Sigmoid colon (tissue), 7 donors: ENCODE measurements at places on chromosomes 11 and 22. TPM values are rescaled to one million over a fixed set of nuclear protein-coding genes. Genes with fewer than 3 reads are reported as not detected.

Gene CDC42EP2
- polyA plus RNA-seq: 8.8 TPM

DNA sequence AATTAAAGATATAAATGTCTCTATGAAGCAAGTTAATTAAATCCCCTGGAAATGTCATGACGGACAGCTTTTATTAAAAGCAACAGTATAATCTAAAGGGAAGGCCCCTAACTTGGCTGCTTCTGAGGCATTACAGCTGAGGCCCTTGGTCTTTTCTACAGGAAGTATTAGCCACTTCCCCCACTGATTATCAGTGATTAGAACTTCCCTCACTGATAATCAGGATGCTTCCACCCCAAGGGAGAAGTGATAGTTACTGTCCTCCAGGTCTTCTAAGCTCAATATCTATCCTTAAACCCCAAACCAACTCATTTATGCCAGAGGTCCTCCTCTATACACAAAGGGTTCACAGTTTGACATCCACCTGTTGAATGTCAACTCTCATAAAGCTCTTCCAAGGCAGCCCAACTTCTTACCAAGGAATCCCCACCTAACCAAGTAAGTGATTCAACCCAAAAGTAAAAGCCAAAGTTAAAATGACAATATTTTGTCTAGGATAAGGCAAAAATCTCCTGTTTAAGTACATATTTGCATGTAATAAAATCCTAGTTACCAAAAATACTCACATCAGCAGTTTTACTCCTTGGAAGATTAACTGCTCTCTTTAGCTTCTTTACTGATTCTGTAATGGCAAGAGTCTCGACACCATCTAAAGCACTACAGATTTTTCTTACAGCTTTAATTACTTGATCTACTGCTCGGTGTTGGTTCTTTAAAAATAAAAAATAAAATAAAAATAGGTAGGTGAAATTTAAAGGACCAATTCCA is 58.6 kb upstream of the RPS13 start:
- no peak overlapping the region for H3K4me3 ChIP-seq
- no peak for DNase-seq
- peaks cover 8% of the 10 kb centered on the region for H3K36me3 ChIP-seq
- no peaks in the 10 kb centered on the region for H3K4me1 ChIP-seq
- no peaks in the 10 kb centered on the region for H3K27me3 ChIP-seq

DNA sequence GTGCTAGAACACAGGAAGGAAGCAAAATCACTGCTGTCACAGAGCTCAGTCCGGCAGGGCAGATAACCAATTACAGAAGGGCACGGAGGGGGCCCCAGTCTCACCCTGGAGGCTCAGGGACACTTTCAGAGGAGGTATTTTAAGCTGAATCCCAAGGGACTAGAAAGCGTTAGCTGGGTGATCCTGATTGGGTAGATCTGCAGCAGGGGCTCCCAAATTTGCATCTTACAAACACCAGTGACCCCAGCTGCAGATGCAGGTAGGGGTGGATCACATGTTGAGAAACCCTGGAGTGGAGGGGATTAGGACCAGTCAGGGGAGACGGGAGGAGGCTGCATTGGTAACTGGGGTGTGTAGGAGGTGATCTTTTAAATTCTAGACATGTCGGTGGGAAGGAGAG is 91.4 kb downstream of the CSNK2A3 start:
- H3K4me1 ChIP-seq: no peaks in the 10 kb centered on the region
- no peaks in the 10 kb centered on the region for H3K36me3 ChIP-seq
- H3K4me3 ChIP-seq: no peak overlapping the region
- H3K27ac ChIP-seq: no peak overlapping the region
- no peaks in the 10 kb centered on the region for H3K27me3 ChIP-seq

Gene GRK2
- polyA plus RNA-seq: 88.3 TPM

DNA sequence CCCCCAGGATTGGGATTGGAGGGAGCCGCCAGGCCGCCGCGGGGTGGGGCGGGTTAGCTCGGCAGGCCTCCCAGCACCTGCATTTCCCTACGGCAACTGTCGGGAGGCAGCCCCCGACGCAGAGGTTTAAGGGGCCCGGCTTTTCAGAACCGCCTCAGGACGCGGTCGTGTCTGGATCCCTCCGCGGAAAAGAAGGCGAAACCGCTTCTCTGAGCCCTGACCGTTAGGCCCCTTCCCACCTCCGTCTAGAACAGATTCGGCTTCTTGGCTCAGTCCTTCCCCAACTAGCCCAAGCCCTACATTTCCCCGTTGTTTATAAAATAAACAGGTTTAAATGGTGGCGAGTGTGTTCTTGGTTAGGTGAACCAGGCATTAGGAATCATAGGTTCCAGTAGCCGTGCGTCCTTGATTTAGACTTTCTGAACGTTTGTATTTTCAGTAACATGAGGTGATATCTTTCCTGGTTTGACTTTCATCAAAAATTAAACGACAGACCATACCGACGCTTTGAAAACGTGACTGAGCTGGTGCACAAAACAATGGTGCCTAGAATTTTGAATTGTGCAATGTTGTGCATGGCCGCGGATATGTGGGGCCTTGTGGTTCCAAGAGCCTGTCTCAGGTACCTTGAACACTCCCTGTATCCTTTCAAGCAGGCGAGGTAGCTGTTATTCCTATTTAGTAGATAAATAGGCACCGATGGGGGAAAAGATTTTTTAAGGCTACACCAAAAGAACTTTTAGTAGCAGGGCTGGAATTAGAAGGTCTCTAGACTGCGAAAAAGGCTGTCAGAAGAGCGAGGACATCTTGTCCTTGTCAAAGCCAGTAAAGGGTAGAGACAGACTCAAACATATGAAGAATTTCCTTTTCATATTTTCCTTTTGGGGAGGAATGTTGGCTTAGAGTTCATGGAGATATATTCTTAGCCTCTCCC is 1.2 kb upstream of the HSPA8 start:
- H3K4me3 ChIP-seq: peak overlapping the region; percentile 84
- peak; percentile 79 for DNase-seq
- H3K36me3 ChIP-seq: peaks cover 24% of the 10 kb centered on the region
- H3K27me3 ChIP-seq: no peaks in the 10 kb centered on the region
- H3K27ac ChIP-seq: peak overlapping the region; percentile 99
- H3K4me1 ChIP-seq: peaks cover 51% of the 10 kb centered on the region

DNA sequence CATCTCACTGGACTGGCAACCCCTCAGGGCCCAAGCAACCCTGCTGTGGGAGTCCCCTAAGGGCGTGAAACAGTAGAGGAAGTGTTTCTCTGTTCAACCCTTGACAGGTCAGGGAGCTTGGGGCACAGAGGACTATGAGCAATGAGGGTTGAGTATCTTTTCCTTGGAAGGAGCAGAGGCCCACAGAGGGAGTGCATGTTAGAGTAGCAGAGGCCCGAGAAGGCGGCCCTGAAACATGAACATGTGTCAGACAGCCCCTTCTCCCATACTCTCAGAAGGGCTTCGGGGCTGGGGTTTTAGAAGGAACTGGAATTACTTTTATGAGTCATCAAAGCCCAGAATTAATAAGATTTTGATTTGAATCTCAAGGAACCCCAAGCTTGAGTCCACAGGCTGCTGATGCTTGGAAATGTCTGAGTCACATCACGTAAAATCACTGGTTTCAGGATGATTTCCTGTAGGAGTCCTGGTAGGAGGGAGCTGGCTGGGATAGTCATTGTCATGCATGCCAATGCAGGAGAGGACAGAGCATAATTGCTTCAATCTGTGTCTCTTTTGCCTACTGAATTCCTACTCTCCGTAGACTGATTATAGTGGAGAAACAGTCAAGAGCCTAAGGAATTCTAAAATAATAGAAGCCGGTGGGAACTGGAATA is 22.6 kb downstream of the C11orf71 start:
- no peak overlapping the region for H3K27ac ChIP-seq
- H3K4me1 ChIP-seq: peaks cover 6% of the 10 kb centered on the region
- no peak for DNase-seq
- H3K4me3 ChIP-seq: no peak overlapping the region
- H3K27me3 ChIP-seq: no peaks in the 10 kb centered on the region
- no peaks in the 10 kb centered on the region for H3K36me3 ChIP-seq

- no peak for DNase-seq
- H3K36me3 ChIP-seq: peaks cover 6% of the 10 kb centered on the region
- no peaks in the 10 kb centered on the region for H3K4me1 ChIP-seq
- H3K27me3 ChIP-seq: no peaks in the 10 kb centered on the region
Observed at GRCh38 chr22:37979782-37980181, 4.6 kb downstream of the SOX10 start.

- DNase-seq: peak; percentile 90
- no peaks in the 10 kb centered on the region for H3K4me1 ChIP-seq
- no peaks in the 10 kb centered on the region for H3K27me3 ChIP-seq
- H3K4me3 ChIP-seq: no peak overlapping the region
Observed at GRCh38 chr22:41217553-41218157, 12.5 kb downstream of the L3MBTL2 start.

GRCh38 chr11:81000334-81000733 is 1559.5 kb upstream of the TENM4 start:
- DNase-seq: no peak
- no peak overlapping the region for H3K27ac ChIP-seq
- H3K4me1 ChIP-seq: no peaks in the 10 kb centered on the region
- H3K36me3 ChIP-seq: no peaks in the 10 kb centered on the region
- no peaks in the 10 kb centered on the region for H3K27me3 ChIP-seq

Gene APOA5
- polyA plus RNA-seq: not detected

GRCh38 chr11:44421090-44421675 is 111.2 kb upstream of the ALX4 start:
- H3K36me3 ChIP-seq: no peaks in the 10 kb centered on the region
- no peaks in the 10 kb centered on the region for H3K27me3 ChIP-seq
- no peak overlapping the region for H3K27ac ChIP-seq
- no peaks in the 10 kb centered on the region for H3K4me1 ChIP-seq
- no peak overlapping the region for H3K4me3 ChIP-seq

- no peak overlapping the region for H3K4me3 ChIP-seq
- DNase-seq: no peak
- H3K36me3 ChIP-seq: peaks cover 68% of the 10 kb centered on the region
- no peaks in the 10 kb centered on the region for H3K27me3 ChIP-seq
- H3K4me1 ChIP-seq: no peaks in the 10 kb centered on the region
Observed at GRCh38 chr11:61370349-61371005, 8.3 kb downstream of the TMEM138 start.

Gene MRGPRF
- 18.7 TPM for polyA plus RNA-seq

DNA sequence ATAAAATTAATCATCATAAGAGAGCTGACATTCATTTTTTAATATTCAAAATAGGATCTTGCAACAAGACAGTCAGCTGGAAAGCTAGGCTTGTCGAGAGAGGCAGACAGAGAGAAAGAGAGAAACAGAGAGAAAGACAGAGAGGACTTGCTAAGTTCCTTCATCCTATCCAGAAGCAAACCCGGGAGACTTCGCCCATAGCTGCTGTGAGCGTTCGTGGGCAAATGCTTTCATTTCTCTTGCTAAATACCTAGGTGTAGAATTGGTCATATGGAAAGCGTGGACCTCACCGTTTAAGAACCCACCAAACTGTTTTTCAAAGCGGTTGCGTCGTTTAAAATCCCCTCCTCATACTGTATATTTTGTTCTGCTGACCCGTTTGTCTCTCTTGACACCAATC is 25.3 kb upstream of the KRTAP5-6 start:
- no peak overlapping the region for H3K4me3 ChIP-seq
- peak; percentile 9 for DNase-seq
- no peak overlapping the region for H3K27ac ChIP-seq
- H3K27me3 ChIP-seq: peaks cover 17% of the 10 kb centered on the region

DNA sequence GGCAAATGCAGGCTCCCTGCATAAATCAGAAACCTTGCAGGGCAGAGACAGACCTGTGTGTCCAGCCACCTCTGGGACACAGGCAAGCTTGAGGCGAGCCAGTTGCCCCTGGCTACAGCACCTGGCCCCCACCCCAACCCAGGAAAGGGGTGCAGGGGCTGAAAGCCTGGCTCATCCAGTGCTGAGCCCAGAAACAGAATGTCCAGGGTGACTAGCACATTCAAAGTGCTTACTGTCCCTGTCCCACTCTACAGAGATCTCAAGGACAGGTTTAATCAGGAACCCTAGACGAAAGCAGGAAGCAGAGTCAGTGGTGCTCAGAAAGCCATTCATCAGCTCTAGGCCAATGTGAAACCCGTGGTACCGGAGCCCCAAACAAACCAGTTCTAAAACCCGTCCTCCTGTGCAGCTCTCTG is 31.9 kb downstream of the PLEKHA7 start:
- no peaks in the 10 kb centered on the region for H3K4me1 ChIP-seq
- no peaks in the 10 kb centered on the region for H3K27me3 ChIP-seq
- no peak for DNase-seq

Gene HOATZ
- polyA plus RNA-seq: not detected

- no peaks in the 10 kb centered on the region for H3K27me3 ChIP-seq
- H3K4me1 ChIP-seq: no peaks in the 10 kb centered on the region
- no peak overlapping the region for H3K27ac ChIP-seq
- no peaks in the 10 kb centered on the region for H3K36me3 ChIP-seq
- H3K4me3 ChIP-seq: no peak overlapping the region
- no peak for DNase-seq
Observed at GRCh38 chr11:35967042-35967441, 23.2 kb downstream of the LDLRAD3 start.

- H3K27ac ChIP-seq: peak overlapping the region; percentile 96
- H3K4me3 ChIP-seq: no peak overlapping the region
- no peak for DNase-seq
Observed at GRCh38 chr11:114293201-114293711, 2.9 kb upstream of the NNMT start.

GRCh38 chr11:46238967-46239800 is 38.3 kb upstream of the CREB3L1 start:
- peak overlapping the region; percentile 57 for H3K4me3 ChIP-seq
- peak; percentile 94 for DNase-seq
- peaks cover 33% of the 10 kb centered on the region for H3K4me1 ChIP-seq
- H3K27me3 ChIP-seq: no peaks in the 10 kb centered on the region
- H3K27ac ChIP-seq: peak overlapping the region; percentile 86

DNA sequence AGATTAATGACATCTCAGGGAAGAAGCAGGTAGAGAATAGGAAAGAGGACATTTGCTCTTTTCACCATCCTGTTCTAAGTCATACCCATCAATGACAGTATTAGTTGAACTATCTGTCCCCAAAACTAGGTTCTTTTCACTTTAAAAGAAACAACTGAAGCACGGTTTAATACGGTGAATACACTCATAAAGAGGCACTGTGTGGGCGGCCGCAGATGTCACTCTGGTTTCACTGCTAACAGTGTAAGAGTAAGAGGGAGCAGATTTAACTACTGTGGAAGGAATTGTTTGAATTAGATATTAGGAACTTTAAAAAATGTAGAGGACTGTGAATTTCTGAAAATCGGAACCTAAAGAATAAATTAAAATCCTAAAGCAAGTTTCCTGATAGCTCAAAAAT is 49.5 kb downstream of the VSIG10L2 start:
- no peak for DNase-seq
- H3K4me1 ChIP-seq: no peaks in the 10 kb centered on the region
- H3K27ac ChIP-seq: no peak overlapping the region
- no peak overlapping the region for H3K4me3 ChIP-seq
